ENCODE measurements at places on chromosomes 7 and 10. TPM values are rescaled to one million over a fixed set of nuclear protein-coding genes. Genes with fewer than 3 reads are reported as not detected.

DNA sequence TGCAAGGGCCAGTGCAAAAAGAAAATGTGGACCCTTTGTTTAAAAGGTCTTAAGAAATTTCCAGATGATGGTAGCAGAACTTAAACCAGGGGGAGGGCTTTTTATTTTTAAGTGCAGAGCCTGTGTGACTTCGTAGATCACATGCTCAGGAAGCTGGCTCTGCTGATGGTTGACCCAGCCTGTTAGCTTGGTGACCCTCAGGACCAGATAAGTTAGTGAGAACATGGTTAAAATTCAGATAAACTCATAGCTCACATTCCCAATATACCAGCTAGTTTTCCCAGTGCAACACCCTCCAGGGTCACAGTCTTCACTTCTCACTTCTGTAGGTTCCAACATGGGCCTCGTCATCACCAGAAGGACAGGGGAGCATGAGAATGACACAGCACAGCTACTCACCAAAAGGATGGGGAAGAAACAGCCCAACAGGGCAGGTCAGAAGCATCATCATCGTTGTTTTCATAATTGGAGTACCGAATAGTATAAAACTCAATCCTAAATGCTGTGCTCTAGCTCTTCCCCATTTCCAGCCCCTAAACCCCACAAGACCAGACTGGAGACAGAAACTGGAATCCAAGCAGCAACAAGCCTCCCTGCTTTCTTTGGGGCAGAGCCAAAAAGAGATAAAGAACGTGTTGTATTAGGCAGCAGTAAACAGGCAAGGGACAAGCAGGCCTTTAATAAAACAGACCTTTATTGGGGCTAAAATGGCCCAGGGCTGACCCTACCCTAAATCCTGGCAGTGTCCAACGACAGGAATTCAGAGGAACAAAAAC lies 102.2 kb upstream of the ANKRD1 start:
- H3K36me3 ChIP-seq = no peaks in the 10 kb centered on the region
- H3K27me3 ChIP-seq = peaks cover 86% of the 10 kb centered on the region
- no peaks in the 10 kb centered on the region for H3K4me1 ChIP-seq
- no peak overlapping the region for H3K4me3 ChIP-seq

GRCh38 chr10:125802739-125803138 lies 20.3 kb downstream of the UROS start:
- no peak overlapping the region for H3K27ac ChIP-seq
- no peak overlapping the region for H3K4me3 ChIP-seq
- DNase-seq = no peak
- no peaks in the 10 kb centered on the region for H3K4me1 ChIP-seq
- H3K36me3 ChIP-seq = peaks cover 9% of the 10 kb centered on the region
- no peaks in the 10 kb centered on the region for H3K27me3 ChIP-seq

DNA sequence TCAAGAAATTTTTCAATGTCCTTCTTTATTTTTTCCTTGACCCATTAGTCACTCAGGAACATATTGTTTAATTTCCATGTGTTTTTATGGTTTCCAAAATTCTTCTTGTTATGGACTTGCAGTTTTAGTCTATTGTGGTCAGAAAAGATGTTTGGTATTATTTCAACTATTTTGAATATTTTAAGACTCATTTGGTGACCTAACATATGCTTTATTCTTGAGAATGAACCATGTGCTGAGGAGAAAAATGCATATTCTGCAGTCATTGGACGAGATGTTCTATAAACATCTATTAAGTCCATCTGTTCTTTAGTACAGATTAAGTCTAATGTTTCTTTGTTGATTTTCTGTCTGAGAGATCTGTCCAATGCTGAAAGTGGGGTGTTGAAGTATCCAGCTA lies 42.3 kb upstream of the MDFIC start:
- H3K4me1 ChIP-seq = peaks cover 2% of the 10 kb centered on the region
- no peak overlapping the region for H3K4me3 ChIP-seq
- DNase-seq = no peak
- H3K36me3 ChIP-seq = no peaks in the 10 kb centered on the region
- H3K27me3 ChIP-seq = no peaks in the 10 kb centered on the region

The ANKRD26 gene
- 9.0 TPM for total RNA-seq

DNA sequence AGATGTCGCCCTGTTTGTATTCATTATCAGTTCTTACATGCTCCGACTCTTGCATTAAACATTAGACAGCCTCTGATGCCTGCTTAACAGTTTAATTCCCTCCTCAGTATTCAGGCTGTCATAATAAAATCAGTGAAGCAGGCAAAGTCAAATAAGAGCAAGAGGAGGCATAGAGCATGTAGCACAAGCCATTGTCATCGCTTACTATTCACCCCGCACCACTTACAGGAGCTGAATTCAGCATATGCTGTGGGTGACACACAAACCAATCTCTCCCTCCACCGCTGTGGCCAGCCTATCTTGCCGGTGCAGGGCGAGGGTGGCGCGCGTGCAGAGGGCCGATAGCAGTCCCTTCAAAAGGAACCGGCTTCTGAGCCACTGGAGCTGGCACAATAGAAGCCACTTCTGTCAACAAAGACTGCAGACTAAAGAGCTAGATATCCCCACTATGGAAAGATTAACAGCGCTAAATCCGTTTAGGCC lies 433.2 kb upstream of the MGMT start:
- H3K27ac ChIP-seq = no peak overlapping the region
- no peaks in the 10 kb centered on the region for H3K27me3 ChIP-seq
- no peak for DNase-seq

GRCh38 chr10:93259126-93259525 lies 185.4 kb downstream of the CYP26A1 start:
- no peak overlapping the region for H3K4me3 ChIP-seq
- no peaks in the 10 kb centered on the region for H3K4me1 ChIP-seq
- no peak overlapping the region for H3K27ac ChIP-seq
- no peaks in the 10 kb centered on the region for H3K36me3 ChIP-seq
- H3K27me3 ChIP-seq = no peaks in the 10 kb centered on the region
- DNase-seq = no peak

- H3K27me3 ChIP-seq = no peaks in the 10 kb centered on the region
- H3K27ac ChIP-seq = no peak overlapping the region
- H3K4me1 ChIP-seq = peaks cover 6% of the 10 kb centered on the region
- H3K36me3 ChIP-seq = no peaks in the 10 kb centered on the region
- no peak for DNase-seq
Measured at GRCh38 chr7:140876519-140877248, 48.0 kb downstream of the BRAF start.

The NRAP gene
- total RNA-seq = not detected

The TUBAL3 gene
- not detected for total RNA-seq

- DNase-seq = no peak
- H3K36me3 ChIP-seq = no peaks in the 10 kb centered on the region
Measured at GRCh38 chr10:111114758-111115500, 38.1 kb downstream of the ADRA2A start.

GRCh38 chr10:74032900-74033655 lies 35.2 kb downstream of the VCL start:
- peaks cover 37% of the 10 kb centered on the region for H3K4me1 ChIP-seq
- no peak overlapping the region for H3K4me3 ChIP-seq
- peaks cover 36% of the 10 kb centered on the region for H3K36me3 ChIP-seq
- DNase-seq = no peak
- H3K27me3 ChIP-seq = no peaks in the 10 kb centered on the region
- H3K27ac ChIP-seq = peak overlapping the region; percentile 4

GRCh38 chr10:102114861-102115618 lies 5.1 kb downstream of the LDB1 start:
- peaks cover 16% of the 10 kb centered on the region for H3K36me3 ChIP-seq
- DNase-seq = peak; percentile 81
- peak overlapping the region; percentile 85 for H3K4me3 ChIP-seq
- peaks cover 43% of the 10 kb centered on the region for H3K4me1 ChIP-seq
- no peaks in the 10 kb centered on the region for H3K27me3 ChIP-seq

The GIMAP1 gene
- not detected for total RNA-seq
